Spinal cord (tissue), 10 donors: ENCODE measurements at places on chromosomes 2 and 18.

DNA sequence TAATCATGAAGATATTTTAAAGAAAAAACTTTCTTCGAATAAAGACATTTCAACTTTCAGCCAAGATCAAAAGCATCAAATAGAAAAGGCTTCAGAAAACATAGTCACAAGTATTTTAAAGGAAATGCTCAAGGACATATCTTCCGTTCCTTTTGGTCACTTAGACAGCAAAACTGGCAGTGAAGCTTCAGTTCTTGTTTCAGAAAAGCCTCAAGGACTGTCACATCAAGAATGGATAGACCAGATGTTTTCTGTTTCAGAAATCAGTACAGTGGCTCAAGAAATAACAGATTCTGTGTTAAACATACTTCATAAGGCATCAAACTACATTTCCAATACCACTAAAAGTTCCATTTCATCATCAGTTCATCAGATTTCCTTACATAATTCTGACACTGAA is 51.8 kb downstream of the FSIP2 start:
- H3K4me3 ChIP-seq, result no peak overlapping the region

DNA sequence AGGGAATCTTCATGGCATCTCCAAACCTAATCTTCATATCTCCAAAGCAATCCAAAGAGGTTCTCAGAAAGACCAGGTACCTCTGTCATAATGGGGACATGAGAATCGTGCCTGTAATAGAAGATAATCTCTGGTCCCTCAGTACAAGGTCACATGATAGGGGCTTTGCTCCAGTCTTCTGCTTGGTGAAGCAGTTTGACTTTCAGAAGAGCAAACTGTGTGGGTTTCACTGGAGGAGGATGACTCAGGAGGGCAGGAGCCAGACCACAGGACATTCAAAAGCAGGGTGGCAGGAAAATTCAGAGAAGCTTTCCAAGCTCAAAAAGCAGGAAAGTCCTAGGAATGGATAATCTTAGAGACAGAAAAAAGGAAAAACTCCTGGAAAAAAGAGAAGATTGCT is 10.6 kb upstream of the PAX3 start:
- H3K27me3 ChIP-seq, result peaks cover 100% of the 10 kb centered on the region
- no peak for DNase-seq
- H3K27ac ChIP-seq, result no peak overlapping the region
- no peak overlapping the region for H3K4me3 ChIP-seq

DNA sequence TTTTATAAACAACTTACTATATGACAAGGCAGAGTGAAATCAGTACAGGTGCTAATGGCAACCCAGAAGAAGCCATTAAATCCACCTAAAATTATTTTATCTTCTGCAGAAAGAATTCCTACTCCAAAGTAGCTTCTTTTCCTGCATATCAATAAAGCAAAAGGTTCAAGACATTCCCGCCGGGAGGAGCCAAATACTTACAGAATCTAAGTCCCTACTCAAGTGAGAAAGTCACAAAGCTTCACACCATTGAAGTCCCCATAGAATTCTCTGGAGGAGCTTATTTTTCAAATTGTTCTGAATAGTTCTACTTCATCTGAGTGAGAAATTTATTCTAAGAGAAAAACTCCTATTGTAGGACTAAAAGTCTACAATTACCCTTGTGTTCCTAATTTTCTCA is 233.7 kb upstream of the HNRNPA3 start:
- H3K4me1 ChIP-seq, result peaks cover 4% of the 10 kb centered on the region
- H3K27me3 ChIP-seq, result no peaks in the 10 kb centered on the region
- no peaks in the 10 kb centered on the region for H3K36me3 ChIP-seq
- H3K27ac ChIP-seq, result no peak overlapping the region
- DNase-seq, result no peak

DNA sequence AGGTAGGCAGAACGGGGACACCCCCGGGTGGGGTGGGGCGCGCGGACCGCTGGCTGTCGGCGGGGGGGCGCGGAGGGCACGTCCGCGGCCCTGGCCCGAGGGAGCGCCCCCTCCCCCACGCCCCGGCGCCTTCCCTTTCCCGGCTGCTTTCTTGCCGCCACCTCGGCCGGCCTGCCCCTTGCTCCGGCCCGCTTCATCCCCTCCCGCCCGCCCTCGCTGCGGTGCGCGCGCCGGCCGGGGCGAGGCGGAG is 443 bp downstream of the VAPA start:
- peak overlapping the region; percentile 99 for H3K27ac ChIP-seq
- peak overlapping the region; percentile 88 for H3K4me3 ChIP-seq
- H3K27me3 ChIP-seq, result no peaks in the 10 kb centered on the region
- DNase-seq, result no peak
- H3K4me1 ChIP-seq, result peaks cover 10% of the 10 kb centered on the region

DNA sequence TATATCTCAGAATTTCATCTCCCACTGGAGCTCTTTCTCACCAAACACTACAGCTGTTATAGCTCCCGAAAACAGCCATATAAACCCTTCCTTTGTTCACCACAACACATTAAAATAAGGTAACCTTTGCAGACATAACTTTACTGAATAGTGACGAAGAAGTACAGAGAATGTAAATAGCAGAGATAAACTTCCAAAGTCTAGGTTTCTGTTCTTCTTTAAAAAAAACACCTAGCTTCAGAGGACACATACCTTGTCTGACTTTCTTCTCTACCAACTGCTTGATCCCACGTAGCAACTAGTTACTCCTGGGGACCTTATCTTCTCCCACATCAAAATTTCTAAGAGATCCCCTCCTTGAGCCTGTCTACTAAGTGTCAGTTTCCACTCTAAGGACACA is 32.3 kb downstream of the ATL2 start:
- H3K4me3 ChIP-seq, result no peak overlapping the region
- no peaks in the 10 kb centered on the region for H3K27me3 ChIP-seq
- H3K36me3 ChIP-seq, result peaks cover under 1% of the 10 kb centered on the region
- no peak overlapping the region for H3K27ac ChIP-seq
